ENCODE measurements at places on chromosomes 16 and 17.
A peak's percentile ranks its signal among the peaks of the same experiment; 100 is the strongest.

- peak; percentile 87 for DNase-seq
Measured at GRCh38 chr17:7687908-7688807, at the start of gene WRAP53. Gene WRAP53, plus strand, starts transcription at chr17:7688477. Its CDS starts 172 bp downstream, at chr17:7688649.

- no peak for DNase-seq
Measured at GRCh38 chr17:7043497-7044198, at the start of gene SLC16A11. Gene SLC16A11, minus strand, starts transcription at chr17:7044092. Its CDS starts 579 bp downstream, at chr17:7043513.

DNA sequence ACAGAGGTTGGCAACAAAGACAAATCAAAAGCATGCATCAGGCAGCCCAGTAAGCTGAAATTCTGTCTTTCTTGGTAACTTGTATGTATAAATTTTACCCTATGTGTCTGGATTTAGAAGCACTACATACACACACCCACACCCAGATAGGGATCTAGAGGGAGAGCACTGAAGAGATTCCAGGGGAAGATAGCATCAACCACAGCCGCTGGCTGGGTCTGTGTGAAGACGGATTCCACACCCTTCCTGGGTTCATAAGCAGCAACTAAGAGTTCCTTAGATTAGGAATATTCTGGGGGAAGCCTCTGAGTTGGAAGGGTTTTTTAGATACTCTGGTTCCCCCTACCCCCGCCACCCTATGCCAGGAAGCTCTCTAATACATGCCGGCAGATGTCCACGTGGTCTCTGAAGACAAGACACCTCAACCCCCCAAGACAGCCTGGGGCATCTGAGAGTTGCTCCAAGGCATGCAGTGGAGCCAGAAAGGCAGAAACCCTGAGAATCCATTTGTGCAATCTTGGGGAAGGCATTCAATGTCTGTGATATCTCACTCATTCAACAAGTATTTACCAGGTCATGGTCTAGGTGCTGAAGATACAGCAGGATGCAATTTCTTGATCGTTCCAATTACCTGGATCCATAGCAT lies 86.4 kb downstream of the NOG start:
- no peak for DNase-seq

DNA sequence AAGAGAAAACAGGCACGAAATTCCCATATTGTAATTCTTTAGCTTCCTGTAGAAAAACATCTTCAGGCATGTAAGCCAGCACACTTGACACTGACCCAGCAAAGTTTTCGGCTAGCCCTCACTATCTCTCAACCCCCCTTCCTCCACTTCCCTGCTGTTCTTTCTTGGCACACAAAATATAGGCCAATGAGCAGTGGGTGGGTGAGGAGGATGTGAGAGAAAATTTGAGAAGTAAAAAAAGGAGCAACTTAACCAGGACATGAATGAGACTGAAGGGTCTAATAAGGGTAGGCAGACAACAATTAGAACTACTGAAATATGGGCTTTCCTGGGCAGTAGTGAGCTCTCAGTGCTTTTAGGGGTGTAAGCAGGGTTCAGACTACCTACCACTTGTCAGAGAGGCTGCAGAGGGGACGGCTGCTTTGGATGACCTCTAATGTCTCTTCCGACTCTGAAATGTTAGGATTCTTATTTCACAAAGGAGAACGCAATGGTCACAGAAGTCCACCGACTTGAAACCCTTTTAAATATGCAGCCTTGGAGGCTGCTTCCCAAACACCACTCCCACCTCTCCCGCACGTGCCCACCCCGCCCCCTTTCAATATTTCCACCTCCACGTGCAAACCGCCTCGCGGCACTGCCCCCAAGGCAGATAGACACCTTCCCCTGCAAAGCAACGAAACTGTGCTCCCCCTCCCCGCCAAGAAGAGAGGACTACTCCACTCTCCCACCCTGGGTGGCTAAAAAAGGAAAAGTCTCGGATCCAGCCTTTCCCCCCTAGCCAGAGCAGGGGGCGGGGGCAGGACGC lies 889 bp downstream of the MBTD1 start:
- DNase-seq: no peak

DNA sequence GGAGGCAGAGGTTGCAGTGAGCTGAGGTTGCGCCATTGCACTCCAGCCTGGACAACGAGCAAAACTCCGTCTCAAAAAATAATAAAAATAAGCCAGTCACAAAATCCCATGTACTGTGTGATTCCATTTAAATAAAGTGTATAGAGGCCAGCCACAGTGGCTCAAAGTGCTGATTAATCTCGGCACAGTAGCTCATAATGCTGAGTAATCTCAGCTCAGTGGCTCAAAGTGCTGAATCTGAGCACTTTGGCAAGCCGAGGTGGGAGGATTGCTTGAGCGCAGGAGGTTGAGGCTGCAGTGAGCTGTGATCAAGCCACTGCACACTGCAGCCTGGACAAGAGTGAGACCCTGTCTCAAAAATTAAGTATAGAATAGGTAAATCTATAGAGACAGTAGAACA lies 4.9 kb downstream of the TMED6 start:
- DNase-seq: no peak

DNA sequence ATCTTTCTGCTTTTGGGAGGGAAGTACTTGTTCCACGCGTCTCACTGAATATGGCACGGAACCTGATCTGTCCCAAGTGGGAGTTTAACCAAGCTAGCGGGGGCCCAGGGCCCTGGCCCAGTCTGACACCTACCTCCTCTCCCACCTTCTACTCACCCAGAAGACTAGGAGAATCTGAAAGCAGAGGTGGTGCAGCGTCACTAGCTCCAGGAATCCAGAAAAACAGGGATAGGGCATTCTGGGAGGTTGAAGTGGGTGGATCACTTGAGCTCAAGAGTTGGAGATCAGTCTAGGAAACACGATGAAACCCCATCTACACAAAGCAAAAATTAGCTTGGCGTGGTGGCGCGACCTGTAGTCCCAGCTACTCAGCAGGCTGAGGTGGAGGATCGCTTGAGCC lies 163.5 kb upstream of the ZNF267 start:
- DNase-seq: no peak

DNA sequence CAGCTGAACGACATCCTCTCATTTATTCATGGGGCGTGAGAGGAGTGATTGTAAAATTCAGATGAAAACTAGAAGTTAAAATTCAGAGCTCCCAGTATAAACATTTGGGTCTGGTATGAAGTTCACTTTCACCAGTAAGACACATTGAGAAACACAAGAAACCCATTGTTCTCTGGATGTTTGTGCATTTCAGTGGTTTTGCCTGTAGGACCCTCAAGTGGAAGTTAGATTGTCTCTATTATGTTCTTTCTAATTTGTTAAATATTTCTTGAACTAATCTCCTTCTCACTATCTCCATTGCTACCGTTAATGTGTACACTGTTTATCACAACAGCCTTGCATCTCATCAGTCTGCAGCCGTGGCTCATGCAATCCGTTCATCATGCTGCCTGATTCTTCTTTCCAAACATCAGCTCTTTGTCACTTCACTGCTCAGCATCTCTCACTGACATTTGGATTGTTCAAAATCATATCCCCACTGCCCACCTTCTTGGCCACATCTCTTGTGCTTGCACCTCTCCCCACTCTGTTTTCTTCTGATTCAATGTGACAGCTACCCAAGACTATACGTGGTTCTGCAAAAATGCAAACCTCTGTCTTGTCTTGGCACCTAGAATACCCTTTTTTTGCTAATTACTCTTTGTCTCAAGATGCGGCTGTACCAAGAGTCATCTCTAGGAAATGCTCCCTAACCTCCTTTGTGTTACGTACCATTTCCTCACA lies 49.5 kb downstream of the HLF start:
- DNase-seq: no peak

Measured in HS-27A (cell line).